Stimulated activated CD4-positive, alpha-beta T cell treated with anti-CD3 and anti-CD28 coated beads, TNF-alpha, amount 100 ng/mL, for 4 hours (primary cell): ENCODE measurements at places on chromosomes 13 and 19.

DNA sequence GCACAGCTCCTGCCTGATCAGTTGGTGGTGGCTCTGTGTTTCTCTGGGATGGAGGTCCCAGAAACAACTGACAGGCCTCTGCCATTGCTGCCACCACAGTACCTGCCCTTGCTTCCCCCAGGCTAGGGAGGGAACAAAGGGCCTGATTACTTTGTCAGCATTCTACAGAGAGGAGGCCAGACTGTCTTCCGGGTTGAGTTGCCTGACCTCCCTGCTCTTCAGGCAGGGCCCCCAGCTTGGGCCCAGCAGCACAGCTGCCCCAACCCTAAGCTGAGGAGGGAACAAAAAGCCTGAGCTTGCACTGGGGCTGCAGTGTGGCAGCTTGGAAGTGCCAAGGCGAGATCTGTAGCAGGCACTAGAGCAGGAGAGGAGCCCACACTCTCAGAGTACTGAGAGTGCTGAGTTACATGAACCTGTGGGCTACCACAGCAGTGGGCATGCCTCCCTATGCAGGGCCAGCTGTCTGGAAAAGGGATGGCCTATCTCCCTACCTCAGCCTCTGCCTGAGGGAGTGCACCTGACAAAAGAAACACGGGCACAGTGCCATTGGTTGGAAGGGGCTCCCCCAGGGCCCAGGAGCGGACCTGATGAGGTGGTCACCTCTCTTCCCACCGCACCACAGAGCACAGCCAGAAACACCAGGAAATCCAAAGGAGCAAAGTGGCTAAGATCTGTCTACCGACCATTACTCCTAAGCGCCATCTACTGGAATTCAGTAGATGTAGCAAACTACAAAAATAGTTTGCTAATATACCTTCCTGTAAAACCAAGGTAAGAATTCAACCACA is 24.4 kb downstream of the SLC25A15 start:
- DNase-seq = no peak

GRCh38 chr13:113398963-113399754 is 35.2 kb upstream of the GRTP1 start:
- no peak for DNase-seq

DNA sequence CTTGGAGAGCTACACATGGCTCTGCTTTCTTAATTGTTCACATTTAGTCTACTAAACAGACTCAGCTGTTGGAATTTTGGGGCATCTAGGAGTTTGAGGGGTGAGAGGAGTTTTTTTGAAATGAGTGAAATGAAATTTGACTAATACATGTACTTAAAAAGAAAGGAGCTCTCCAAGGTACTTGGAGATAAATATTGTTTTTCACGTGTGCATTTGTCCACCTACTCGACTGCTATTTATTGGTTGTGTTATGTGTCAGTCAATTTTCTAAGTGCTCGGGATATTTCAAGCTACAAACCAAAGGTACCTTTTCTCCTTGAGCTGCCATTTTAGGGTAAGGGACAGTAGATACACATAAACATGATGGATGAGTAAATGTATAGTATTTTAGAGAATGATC is 697.0 kb downstream of the LIG4 start:
- no peak for DNase-seq

GRCh38 chr13:45473627-45474026 is 8.9 kb downstream of the COG3 start:
- no peak for DNase-seq

GRCh38 chr13:105200181-105200580 is 1335.3 kb downstream of the EFNB2 start:
- no peak for DNase-seq

- DNase-seq = no peak
These were observed at the start of gene RSPH6A for GRCh38 chr19:45814851-45815480. RSPH6A (minus strand) TSS chr19:45815308; CDS start chr19:45815176, 132 bp downstream.

DNA sequence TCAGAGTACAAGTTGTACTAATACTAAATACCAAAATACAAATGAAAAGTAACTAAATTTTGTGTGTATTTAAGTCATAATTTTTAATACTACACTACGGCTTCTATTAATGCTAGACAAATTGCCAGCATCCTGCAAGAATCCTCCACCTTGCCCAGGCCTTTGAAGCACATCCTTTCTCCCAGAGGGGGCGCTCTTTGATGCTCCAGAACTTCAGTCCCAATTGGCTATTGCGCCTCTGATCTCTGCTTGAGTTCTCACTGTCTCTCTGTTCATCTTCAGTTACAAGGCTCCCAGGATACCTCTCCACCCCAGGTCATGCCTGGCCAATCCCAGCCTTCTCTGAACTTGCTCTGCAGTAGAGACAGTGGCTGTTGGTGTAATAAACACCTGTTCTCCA is 141.0 kb downstream of the DCLK1 start:
- no peak for DNase-seq

GRCh38 chr13:21014139-21014501 is 47.3 kb downstream of the LATS2 start:
- DNase-seq = no peak

DNA sequence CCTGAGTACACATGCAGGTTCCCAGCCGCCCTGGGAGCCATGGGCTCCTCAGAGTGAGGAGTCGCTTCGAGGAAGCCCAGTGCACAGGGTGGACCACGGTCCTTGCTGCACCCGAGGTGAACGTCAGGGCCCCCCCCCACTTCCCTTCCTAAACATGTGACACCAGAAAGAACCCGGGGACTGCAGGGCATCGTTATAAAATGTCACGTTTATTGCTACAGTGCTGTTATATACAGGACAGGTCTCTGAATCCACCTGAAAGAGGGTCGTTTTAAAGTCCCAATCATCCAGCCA is 3.8 kb upstream of the UQCR11 start:
- DNase-seq = no peak

DNA sequence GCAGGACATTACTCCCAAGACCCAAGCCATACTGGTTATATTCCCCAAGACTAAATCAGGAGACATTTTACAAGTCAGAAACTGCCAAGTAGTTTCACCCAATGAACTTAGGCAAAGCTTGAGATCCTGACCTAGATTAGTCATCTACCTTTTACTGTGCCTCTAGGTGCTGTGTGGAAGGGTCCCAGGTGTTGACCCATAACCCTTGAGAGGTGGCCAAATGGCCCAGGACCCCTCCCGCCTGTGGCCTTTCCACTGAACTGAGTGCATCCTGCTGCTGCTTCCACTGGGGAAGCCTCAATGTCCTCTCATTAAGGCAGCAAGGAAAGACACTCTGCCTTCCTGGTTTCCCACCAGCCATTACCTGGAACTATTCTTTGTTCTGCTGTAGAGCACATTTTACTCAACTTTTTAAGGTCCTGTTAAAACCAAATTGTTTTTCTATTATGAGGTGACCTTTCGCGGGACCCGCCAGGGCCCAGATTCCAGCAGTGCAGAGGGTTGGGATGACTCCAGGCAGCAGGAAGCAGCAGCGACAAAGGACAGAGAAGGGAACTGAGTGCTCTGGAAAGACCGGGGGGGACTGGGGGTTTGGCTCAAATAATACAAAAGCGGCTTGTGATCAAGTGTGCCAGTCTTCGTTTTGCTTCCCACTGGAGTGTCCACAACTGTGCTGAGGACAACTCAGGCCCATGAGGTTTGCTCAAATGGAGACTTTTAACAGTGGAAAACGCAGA is 27.1 kb downstream of the ANKRD10 start:
- DNase-seq = no peak

GRCh38 chr19:18475004-18475453 is 37.1 kb upstream of the ISYNA1 start:
- DNase-seq = no peak

- no peak for DNase-seq
These were observed 6.3 kb upstream of the RDH13 start for GRCh38 chr19:55068950-55069864.

DNA sequence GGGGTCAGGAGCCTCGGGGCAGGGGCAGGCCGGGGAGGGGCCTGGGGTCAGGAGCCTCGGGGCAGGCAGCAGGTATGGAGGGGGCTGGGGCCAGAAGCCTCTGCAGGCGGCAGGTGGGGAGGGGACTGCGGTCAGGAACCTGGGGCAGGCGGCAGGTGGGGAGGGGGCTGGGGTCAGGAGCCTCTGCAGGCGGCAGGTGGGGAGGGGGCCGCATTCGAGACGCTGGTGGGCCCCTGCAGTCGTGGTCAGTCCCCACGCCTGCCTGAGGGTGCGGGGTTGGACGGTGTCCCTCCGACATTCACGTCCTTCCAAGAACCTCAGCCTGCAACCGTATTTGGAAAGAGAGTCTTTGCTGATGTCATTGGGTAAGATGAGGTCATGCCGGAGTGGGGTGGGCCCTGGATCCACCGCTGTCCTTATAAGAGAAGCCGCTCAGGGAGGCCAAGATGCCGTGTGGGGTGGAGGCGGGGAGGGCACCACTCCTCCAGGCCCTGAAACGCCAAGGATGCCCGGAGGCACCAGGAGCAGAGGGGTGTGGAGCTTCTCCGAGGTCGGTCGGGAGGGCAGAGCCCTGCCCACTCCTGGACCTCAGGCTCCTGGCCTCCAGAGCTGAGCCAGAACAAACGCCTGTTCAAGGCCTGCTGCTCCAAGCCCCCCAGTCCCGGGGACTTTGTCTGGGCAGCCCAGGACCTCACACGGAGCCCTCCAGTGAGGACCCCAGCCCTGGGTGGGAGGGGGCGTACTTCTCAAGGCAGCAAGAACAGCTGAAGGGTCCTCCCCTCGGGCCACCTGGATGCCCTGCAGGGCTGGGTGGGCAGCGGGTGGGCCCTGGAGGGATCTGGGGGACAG is 30.1 kb downstream of the PIP5K1C start:
- DNase-seq = no peak
